ENCODE measurements at places on chromosomes 7 and 10. TPM values are rescaled to one million over a fixed set of nuclear protein-coding genes. Genes with fewer than 3 reads are reported as not detected.

GRCh38 chr7:38276096-38276877, 2.9 kb upstream of the TARP start:
- no peaks in the 10 kb centered on the region for H3K4me1 ChIP-seq
- no peaks in the 10 kb centered on the region for H3K27me3 ChIP-seq
- no peaks in the 10 kb centered on the region for H3K36me3 ChIP-seq
- DNase-seq, result no peak
- no peak overlapping the region for H3K4me3 ChIP-seq

BTBD16 gene
- 0.14 TPM for total RNA-seq

C10orf71 gene
- not detected for total RNA-seq

- no peaks in the 10 kb centered on the region for H3K27me3 ChIP-seq
- H3K36me3 ChIP-seq, result no peaks in the 10 kb centered on the region
- no peak overlapping the region for H3K4me3 ChIP-seq
- H3K4me1 ChIP-seq, result no peaks in the 10 kb centered on the region
Observed at GRCh38 chr10:91983416-91983815, 59.8 kb downstream of the BTAF1 start.

GIMAP2 gene
- total RNA-seq, result 41.8 TPM

SNCG gene
- 32.8 TPM for total RNA-seq

Measured in uterus (tissue), 4 donors.